ENCODE measurements at places on chromosomes 2 and 18. TPM values are rescaled to one million over a fixed set of nuclear protein-coding genes. Genes with fewer than 3 reads are reported as not detected.

DNA sequence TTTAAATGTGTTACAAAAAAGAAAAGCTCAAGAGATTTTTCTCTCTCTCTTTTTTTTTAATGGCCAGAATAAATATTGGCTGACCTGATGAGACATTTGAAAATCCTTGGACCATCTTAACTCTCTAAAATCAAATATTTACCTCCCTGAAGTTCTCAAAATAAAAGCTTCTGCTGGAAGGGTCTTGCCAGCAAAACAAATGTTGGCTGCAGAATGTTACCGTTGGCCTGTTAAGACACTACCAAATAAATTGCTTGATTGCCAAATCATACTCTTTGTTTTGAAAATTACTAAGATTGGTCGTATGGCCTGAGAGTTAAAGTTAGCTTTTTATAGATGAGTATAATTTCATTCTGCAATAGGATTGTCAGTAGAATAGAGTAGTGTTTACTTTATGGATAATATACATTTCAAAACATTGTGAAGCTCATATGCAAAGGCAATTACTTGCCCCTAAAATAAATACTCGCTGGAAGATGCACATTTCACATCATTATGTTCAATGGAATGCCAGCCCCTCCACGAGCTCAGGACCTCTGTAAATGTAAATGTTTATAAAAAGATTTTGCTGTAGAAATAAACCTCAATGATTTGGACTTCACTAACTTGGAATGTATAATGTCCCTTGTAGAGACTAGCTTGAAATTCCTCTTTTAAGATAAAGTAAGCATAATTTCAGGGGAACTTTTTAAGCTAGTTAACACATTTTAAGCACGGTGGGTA lies 193.4 kb downstream of the SOX11 start:
- DNase-seq, result no peak

GRCh38 chr2:25230948-25231311 lies 62.5 kb upstream of the POMC start:
- DNase-seq, result peak; percentile 36

DNA sequence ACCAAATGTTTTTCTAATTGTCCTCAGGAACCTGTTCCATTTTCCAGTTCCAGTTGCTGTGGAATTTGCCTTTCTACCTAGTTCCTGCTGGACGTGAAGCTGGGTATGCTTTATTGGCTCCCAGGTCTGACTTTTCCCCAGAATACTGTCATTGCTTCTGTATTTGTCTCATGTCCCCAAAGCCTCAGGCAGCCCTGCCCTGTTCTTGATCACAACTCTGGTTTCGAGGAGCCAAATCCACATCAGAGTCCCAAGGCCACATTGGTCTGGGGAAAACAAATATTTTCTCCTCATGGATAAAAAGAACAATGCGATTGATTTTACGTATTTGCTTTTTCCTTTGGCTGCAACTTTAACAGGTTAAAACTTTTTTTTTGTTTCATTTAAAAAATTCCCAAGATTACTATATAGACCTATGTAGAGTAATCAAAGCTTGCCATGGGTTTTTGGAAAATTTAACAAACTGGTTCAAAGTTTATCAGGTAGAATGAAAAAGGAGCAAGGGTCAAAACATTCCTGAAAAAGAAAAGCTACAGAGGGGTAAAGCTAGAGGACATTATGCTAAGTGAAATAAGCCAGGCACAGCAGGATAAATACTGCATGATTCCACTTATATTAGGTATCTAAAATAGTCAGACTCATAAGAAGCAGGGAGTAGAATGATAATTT lies 85.2 kb downstream of the MDH1 start:
- no peak for DNase-seq

- DNase-seq, result no peak
Observed at GRCh38 chr18:25066516-25066915, 285.4 kb downstream of the ZNF521 start.

DNA sequence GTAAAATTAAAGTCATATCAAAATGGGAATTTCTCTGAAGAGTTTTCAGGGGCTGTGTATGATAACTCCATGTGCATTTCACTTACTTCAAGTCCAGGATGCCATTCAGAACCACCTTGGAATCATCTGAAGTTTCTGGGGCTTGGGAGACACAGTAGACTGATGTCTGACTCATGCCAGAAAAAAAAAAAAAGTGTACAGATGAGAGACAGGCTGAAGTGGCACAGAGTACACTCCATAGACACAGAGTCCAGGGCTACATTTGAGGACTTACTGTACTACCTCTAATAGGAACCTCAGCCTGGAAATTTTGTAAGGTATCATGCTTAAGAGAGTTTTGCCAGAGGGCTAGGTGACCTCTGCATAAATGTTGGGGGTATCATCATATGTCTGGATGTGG lies 92.0 kb downstream of the SS18 start:
- DNase-seq, result no peak

- no peak for DNase-seq
Observed at GRCh38 chr2:133420788-133421187, 147.5 kb downstream of the NCKAP5 start.

TMEM37 gene
- total RNA-seq, result 2.8 TPM

PTPRN gene
- not detected for total RNA-seq

ZNF519 gene
- 2.7 TPM for total RNA-seq

MYOM1 gene
- total RNA-seq, result 608 TPM

CFC1 gene
- total RNA-seq, result not detected
